ENCODE measurements at places on chromosomes 13 and 19.

DNA sequence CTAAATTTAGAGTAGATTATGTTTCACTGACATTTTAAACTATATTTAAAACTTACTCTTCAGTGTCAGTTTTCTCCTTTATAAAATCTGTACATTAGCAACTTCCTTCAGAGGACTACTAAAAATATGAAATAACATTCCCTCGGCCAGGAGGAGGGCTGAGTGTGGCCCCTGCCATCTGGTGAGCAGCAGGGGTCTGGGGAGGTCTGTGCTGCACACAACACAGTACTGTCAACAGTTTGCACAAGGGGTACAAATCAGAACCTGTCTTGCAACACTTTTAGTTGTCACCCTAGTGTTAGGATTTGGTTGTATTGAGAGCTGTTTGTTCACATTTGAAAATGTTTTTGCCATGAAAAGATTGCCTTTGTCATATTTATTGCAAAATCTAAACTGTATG lies 48.9 kb downstream of the TPP2 start:
- DNase-seq = no peak

- DNase-seq = no peak
Measured at GRCh38 chr19:58010507-58010906, 7.9 kb upstream of the ZNF606 start.

DNA sequence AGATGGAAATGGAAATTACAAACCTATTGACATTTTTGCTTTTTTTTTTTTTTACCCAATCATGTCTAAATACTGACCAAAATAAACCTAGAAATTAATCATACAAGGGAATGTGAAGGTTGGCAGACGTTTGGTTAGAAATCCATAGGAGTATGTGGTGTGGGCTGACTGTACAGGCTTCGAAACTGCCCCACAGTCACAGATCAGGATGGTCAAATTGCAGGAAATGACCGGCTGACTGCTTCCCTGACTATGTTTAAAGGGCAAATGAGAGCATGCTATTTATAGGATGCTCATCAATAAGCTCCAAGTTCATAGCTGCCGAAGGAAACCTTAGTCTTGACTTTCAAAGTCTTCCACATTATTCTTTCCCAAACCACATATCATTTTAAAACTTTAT lies 118.4 kb downstream of the COG6 start:
- DNase-seq = no peak

DNA sequence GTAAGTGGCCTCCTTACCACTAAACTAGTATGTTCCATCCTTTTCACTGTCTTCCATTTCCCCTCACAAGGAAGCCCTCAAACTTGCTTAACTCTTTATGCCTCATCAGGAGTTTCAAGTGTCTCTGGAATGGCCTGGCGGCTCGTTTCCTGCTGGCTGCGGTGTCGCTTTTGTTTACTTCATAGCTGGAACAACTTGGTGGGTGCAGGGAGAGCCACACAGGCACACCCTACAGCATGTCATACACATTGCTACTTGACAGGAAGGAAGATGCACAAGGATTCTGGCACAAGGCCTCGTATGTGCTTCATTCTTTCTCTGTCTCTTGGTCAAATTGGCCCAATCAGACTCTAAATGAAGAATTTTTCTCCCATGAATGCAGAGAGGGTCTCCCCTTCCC lies 488.3 kb downstream of the FOXO1 start:
- no peak for DNase-seq

- no peak for DNase-seq
Measured at GRCh38 chr13:93755341-93755740, 528.7 kb downstream of the GPC6 start.

DNA sequence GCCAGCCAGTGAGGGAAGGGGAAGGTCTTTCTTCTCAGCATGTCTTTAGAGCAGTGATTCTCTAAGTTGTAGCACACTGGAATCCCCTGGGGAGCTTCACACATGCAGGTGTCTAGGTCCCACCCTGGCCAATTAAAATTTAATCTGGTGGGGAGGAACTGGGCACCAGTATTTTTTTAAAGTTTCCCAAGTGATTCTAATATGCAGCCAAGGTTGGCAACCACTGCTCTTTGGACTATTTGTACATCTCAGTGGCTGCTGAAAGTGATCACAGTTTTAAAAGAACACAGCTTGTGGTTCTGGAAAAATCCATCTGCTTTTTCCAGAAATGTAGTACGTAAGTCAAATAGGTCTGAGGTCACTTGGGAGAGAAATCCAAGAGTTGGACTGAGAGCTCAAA lies 10.7 kb upstream of the KATNAL1 start:
- no peak for DNase-seq

DNA sequence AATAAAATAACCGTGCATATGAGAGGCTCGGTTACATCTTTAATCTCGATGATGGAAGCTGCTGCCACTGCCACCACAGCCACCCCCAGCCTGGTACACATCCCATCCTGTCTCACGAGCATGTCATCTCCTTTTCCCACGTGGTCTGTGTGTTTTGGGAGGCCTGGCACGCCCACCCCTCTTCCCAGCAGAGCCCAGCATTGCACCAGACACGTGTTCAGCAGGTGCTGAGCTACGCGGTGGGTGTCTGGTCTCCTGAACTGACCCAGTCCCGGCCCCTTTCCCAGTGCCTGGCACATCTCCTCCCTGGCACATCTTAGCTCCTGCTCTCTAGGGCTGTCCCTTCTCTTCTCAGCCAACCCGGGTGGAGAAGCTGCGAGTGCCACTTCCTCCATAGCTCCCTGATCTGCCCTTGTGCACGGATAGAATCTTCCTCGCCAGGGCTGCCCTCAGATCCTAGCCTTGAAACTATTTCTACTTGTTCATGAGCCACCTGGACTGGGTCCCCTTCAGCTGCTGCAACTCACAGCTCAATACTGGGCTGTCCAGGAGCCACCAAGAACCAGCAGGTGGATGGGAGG lies 36.8 kb upstream of the ZNF536 start:
- no peak for DNase-seq

DNA sequence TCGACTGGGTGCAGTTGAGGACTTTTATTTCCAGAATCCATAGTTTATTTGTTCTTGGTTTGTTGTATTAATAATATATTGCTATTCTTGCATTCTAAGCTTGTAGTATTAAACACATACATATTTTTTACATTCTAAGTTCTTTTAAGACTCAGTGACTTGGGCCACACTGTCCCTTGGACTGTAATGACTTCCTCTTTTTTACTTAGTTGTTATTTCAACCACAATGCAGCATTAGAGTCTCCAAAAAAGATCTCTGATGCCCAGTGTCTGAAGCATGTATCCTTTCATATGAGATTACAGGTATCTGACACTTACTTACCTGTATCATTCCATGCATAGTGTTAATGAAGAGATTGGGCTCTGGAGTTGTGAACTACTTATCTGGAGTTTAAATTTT lies 864.9 kb upstream of the PCDH20 start:
- DNase-seq = no peak
